ENCODE measurements at places on chromosomes 1 and 21. TPM values are rescaled to one million over a fixed set of nuclear protein-coding genes. Genes with fewer than 3 reads are reported as not detected.

S100B gene
- not detected for total RNA-seq

- H3K4me3 ChIP-seq = no peak overlapping the region
- H3K27ac ChIP-seq = no peak overlapping the region
- no peaks in the 10 kb centered on the region for H3K27me3 ChIP-seq
- H3K4me1 ChIP-seq = no peaks in the 10 kb centered on the region
- no peak for DNase-seq
Measured at GRCh38 chr21:22585558-22585957, 1587.3 kb downstream of the NCAM2 start.

DNA sequence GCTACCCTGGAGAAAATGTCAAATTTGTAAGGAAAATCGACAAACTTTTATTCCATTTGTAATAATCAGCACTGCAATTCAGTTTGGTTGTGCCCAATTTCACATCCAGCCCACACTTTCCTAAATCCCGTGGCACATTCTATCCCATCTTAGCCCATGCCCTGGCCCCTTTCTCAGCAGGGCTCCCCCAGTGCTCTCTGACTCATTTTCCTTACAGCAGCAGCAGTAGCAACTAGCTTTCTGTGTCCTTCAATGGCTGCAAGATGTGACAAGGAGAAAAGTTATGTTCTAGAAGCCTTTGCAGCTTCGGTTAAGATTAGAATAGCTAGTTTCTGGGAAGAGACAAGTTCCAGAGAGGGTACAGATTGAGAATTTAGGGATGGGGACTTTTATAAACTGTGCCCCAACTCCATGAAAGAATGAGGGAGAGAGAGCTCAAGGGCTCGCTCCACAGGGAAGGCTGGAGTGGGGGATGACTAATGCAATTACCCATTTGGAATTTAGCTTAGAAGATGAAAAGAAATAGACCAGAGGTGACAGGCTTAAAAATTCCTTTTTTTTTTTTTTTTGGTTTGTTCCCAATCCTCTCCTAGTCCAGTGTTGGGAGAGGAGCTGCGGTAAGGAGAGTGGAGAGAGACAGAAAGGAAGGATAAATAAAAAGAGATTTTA is 47.0 kb upstream of the POU2F1 start:
- no peaks in the 10 kb centered on the region for H3K4me1 ChIP-seq
- no peaks in the 10 kb centered on the region for H3K27me3 ChIP-seq
- no peak overlapping the region for H3K4me3 ChIP-seq
- H3K36me3 ChIP-seq = no peaks in the 10 kb centered on the region
- DNase-seq = peak; percentile 74

DNA sequence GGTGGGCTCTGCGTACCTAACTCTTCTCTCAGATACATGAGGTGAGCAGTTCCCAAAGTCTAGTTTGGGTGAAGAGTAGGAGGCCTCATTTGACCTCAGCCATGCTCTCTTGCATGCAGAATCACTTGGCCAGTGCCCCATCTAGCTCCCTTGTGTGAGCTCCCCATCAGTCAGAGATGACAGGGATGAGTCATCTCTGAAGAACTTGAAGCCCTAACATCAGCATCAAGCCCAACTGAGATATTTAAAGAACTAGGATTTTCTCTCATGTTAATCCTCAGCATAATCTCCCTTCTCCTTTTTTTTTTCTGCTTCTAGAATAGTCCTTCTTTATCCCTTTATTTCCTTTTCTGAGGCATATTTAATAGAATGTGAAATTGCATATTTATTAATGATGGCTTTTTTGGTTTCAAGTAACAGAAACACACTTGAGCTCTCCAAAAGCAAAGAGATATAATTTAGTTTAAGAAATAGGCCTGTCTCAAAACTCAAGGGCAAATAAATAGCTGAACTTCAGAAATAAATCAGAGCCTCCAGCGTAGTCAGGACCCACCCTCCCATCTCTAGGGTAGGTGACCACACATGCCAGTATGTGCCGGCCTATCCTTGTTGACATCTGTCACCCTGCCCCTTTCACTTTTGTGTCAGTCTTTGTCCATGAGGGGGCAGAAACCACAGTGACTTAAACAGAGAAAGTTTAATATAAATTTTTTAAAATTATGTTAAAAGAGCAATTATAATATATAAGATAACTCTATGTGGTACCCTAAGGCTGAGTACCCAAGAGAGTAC is 112.3 kb downstream of the TSEN15 start:
- H3K27ac ChIP-seq = peak overlapping the region; percentile 60
- peak; percentile 78 for DNase-seq
- H3K4me3 ChIP-seq = no peak overlapping the region

DNA sequence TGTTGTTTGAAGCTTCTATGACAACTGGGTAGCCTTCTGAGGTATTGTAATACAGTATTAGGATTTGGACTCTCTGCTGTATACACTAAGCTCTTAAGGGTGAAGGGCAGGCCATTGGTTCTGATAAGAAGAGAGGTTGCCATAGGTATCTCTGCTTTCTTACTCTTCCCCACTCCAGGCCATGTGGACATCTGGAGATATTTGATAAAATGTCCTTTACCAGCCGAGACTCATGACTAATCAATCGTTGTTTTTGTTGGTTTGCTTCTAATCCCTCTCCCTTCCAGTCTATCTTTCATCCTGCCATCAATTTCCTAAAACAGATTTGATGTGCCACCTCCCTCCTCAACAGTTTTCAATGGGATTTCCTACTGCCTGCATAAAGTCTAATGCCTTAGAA is 64.6 kb upstream of the WDR26 start:
- no peak overlapping the region for H3K4me3 ChIP-seq
- H3K27ac ChIP-seq = peak overlapping the region; percentile 77
- H3K36me3 ChIP-seq = no peaks in the 10 kb centered on the region
- DNase-seq = peak; percentile 45

All from fibroblast of lung (primary cell).